IMR-90 (cell line): ENCODE measurements at places on chromosomes 16 and 17. TPM values are rescaled to one million over a fixed set of nuclear protein-coding genes. Genes with fewer than 3 reads are reported as not detected.

The AATK gene
- total RNA-seq, result under 0.01 TPM in 1 of 2 replicates, not detected in the other

The GOSR1 gene
- 47.5 and 64.7 TPM in 2 replicates for total RNA-seq

The PRSS36 gene
- under 0.01 and 0.18 TPM in 2 replicates for total RNA-seq

The CES5A gene
- not detected in 2 replicates for total RNA-seq

The CD300A gene
- total RNA-seq, result not detected in 2 replicates

The CTCF gene
- 22.8 and 26.4 TPM in 2 replicates for total RNA-seq

The ADGRG3 gene
- not detected in 2 replicates for total RNA-seq

The MYH1 gene
- total RNA-seq, result not detected in 2 replicates
